ENCODE measurements at places on chromosomes 13 and 19. TPM values are rescaled to one million over a fixed set of nuclear protein-coding genes. Genes with fewer than 3 reads are reported as not detected.
A peak's percentile ranks its signal among the peaks of the same experiment; 100 is the strongest.

DNA sequence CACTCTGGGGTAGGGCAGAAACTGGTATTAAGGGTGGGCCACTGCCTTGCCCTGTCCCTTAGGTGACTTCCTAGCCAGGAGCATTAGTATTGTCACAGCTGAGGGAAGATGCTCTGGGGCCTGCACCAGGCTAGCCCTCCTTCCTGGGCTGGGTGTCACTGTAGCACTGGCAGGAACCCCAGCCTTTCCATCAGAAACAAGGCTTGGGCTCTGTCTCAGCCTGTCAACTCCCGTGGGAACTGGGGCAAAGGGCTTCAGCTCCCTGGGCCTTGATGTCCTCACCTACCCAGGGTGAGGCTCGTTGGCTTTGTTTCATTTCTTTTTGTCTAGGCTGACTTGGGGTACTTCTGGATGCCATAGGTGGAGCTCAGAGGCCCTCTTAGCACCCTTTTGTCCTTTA lies 18.0 kb downstream of the PAF1 start:
- DNase-seq = peak; percentile 68

DNA sequence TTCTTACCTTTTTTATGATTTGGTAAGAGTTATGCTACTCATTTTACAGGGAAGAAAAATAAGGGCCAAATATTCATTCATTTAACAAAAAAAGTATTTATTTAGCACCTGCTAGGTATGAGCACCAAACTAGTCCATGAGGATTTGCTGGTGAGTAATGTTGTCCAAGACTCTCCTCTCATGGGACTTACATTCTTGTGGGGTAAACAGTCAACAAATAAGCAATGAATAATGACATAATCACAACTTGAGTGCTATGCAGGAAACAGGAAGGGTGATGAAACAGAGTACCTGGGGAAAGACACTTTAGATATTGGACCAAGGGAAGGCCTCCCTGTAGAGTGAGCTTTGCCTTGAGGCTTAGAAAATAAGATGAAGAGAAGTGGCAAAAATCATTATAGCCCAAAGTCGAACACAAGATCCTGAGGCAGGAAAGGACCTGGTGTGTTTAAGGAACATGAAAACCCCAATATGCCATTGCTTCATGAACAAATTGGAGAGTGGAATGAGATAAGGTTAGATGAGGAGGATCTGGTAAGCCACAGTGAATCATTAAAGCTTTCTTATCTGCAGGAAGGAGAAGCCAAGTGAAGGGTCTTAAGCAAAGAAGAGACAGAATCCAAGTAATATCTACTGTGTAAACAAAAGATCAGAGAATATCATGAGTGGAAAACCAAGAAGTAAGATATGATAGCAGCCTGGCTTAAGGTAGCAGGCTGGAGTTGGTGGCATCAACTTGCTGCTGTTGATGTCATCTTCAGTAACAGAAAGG lies 294.5 kb upstream of the NBEA start:
- no peak for DNase-seq

- DNase-seq = no peak
These were observed 30.5 kb upstream of the ZNF536 start for GRCh38 chr19:30341611-30342201.

GRCh38 chr13:113559061-113559460 lies 25.5 kb upstream of the TFDP1 start:
- DNase-seq = no peak

DNA sequence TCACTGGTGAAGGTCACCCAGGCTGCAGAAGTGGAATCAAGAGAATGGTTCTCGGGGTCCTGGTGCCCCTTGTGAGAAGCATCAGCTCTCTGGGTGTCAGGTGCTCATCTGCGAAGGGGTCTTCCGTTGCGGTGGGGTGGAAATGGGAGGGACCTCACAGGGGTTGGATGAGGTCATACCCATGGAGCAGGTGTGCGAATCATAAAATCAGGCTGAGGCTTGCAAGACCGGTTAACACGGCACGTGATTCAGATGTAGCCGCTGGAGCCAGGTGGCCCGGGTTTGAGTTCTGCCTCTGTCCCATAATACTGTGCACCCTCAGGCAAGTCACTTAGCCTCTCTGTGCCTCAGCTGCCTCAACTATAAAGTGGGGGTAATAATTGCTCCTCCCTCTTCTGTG lies 3.9 kb upstream of the KLK15 start:
- DNase-seq = no peak

- no peak for DNase-seq
These were observed 139.3 kb downstream of the FRY start for GRCh38 chr13:32170841-32171240.

GRCh38 chr19:5104871-5105351 lies 136.0 kb downstream of the KDM4B start:
- DNase-seq = peak; percentile 59

Gene DACH1
- 3.9 TPM for total RNA-seq

DNA sequence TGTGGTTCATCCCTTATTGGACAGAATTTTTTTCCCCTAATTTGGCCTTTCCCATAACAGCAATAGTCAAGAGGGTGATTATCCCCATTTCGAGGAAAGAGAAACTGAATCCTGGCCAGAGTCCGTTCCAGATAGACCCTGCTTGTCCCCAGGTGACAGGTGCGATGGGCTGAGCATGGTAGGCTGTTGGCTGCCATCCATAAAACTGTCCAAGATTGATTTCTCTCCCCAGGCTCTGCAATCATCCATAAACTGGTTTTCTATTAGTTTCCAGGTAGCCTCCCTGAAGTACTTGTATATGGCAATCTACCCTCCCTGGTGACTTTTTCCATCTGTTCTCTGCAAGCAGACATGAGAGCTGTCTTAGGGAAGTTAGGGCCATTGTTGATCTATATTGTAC lies 25.4 kb downstream of the SERP2 start:
- DNase-seq = no peak

Gene PSG11
- total RNA-seq = not detected

All from right cardiac atrium (tissue), 5 donors.